GM23248 (cell line): ENCODE measurements at places on chromosomes 3 and 15. TPM values are rescaled to one million over a fixed set of nuclear protein-coding genes. Genes with fewer than 3 reads are reported as not detected.

The BHLHE40 gene
- total RNA-seq = 27.6 and 33.9 TPM in 2 replicates

GRCh38 chr15:26083896-26084295 lies 220.8 kb upstream of the ATP10A start:
- DNase-seq = peak; percentile 39

- no peak for DNase-seq
These were observed 66.0 kb downstream of the CGNL1 start for GRCh38 chr15:57442335-57442734.

GRCh38 chr3:7683426-7683825 lies 818.2 kb upstream of the LMCD1 start:
- DNase-seq = no peak

The MESP2 gene
- not detected in 2 replicates for total RNA-seq

DNA sequence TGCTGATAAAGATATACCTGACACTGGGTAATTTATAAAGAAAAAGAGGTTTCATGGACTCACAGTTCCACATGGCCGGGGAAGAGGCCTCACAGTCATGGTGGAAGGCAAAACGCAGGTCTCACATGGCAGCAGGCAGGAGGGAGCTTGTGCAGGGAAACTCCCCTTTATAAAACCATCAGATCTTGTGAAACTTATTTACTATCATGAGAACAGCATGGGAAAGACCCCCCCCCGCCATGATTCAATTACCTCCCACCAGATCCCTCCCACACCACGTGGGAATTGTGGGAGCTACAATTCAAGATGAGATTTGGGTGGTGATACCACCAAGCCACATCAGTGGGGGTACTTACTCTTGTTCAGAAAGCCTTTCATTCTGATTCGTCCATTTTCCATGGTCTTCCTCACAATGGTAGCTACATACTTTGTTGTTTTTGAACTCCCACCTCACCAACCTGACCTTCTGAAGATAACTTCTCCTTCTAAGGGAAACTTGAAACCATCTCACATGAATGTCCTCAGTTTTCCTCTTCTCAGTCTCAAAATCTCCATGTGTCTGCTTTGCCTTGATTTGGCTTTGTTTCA lies 275.6 kb upstream of the PROK2 start:
- DNase-seq = no peak

- peak; percentile 7 for DNase-seq
These were observed 13.1 kb downstream of the BSN start for GRCh38 chr3:49567406-49567805.

DNA sequence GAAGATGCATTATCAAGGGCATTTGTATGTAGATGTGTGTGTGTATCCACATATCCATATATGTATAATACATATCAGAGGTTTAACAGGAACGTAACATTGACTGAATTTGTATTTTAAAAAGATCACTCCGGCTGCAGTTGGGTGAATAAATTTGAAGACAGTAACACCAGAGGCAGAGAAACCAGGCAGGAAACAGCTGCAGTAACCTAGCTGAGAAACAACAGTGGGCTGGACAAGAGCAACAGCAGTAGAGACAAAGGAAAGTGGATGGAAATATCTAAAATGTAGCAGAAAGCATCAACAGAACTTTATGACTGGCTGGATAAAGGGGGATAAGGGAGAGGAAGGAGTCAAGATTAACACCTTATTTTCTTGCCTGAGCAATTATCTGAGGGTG lies 68.3 kb upstream of the SETMAR start:
- no peak for DNase-seq

The OPA1 gene
- 42.2 and 51.5 TPM in 2 replicates for total RNA-seq

DNA sequence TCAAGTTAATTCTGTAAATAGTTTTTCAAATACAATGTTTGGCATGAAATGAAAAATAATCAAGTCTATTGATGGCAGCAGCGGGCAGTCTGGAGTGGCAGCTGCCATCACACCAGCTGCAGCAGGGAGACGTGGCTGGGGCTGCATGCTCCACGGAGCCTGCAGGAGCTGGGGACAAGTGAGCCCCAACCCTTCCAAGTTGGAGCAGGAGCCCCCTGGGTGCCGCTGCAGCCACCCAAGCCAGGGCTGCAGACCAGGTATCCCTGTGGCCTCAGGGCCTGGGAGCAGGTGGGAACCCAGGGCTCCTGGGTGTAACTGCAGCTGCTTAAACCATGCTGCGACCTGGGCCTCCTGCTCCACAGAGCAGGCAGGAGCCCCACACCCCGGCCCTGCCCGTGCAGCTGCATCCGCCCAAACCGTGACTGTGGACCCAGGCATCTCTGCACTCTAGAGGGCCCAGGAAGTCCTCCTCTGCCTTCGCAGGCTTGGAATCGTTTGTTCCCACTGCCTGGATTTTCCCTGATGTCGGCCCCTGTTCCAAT lies 257.4 kb downstream of the PLOD2 start:
- no peak for DNase-seq

The DZIP1L gene
- total RNA-seq = 19.8 and 34.0 TPM in 2 replicates

GRCh38 chr15:73114064-73114463 lies 61.8 kb downstream of the NEO1 start:
- no peak for DNase-seq

GRCh38 chr15:89115547-89115946 lies 27.3 kb downstream of the ABHD2 start:
- DNase-seq = no peak

GRCh38 chr3:126746395-126747177 lies 42.5 kb downstream of the CHCHD6 start:
- DNase-seq = peak; percentile 10

DNA sequence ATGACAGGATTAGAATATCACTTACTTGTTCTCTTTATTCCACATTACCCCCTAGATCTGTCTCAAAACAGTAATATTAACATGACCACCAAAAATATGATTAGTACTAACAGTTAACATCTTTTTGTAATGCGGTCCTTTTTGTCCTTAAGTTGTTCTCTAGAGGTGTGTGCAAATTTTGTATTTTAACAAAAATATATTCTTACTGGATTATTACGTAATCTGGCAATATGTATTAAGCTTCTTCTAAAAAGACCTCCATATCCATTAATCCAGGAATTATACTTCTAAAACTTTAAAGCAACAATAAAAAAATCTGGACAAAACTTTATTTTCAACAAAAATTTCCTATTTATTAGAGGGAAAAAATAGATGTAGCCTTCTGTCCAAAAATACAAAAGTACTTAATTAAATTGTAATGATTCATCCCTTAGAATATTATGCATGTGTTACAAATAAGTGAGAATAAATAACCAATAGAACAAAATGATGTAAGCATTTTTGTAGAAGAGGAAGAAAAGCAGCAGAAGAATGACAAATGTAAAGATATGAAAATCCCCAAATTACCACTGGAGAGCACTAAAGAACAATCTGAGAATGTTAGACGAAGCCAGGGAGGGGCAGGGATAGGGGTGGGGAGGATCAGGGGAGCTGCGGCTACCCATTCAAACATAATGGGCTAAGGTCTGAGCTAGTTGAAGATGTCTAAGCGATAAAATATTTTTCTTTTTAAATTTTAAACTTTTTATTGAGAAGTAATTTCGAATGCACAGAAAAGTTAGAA lies 945.6 kb downstream of the MCTP2 start:
- DNase-seq = no peak

DNA sequence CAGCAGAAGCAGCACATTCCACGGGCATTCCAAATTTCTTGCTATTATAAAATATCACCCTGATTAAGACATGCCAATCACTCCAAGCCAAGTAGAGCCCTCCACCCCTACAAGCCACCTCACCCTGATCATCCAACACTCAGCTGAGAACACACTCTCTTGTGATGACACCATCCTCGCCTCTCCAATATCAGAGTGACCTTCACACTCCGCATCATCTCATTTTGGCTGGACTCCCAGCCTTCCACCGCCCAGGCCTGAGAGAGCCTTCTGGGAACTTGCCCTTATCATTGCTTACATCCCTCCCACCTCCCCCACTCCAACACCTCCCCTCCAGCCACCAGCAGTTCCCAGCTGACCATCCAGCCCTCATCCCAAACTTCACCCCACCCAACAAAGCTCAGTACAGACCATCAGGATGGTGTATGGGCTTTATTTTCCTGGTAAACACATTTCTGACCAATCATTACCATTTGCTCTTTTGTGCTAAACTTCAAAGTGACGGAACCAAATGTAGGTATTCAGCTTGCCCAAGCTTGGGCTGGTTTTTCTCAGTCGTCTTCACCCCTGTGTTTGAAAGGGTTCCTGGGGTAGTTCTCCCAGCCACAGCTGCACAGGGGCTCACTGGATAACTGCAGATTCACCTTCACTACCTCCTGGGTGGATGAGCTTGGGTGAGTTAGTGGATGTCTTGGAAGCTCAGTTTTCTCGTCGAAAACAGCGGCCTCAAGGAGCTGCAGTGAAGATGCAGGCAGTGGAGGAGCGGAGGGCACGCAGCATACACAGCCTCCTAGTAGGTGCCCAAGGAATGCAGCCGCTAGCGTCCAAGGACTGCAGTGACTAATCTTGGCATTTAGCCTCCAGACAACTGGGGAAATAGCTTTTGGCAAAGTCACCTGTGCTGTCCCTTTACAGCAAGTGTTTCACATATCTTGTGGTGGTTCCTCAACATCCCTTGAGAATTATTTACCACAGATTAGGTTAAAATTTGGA lies 115.1 kb downstream of the LIPC start:
- DNase-seq = peak; percentile 98

The KLHL6 gene
- not detected in 2 replicates for total RNA-seq

- DNase-seq = no peak
These were observed 979.1 kb downstream of the MCTP2 start for GRCh38 chr15:95210436-95210981.

The GSK3B gene
- total RNA-seq = 42.6 and 43.1 TPM in 2 replicates

The ADAMTS9 gene
- 1.3 and 1.5 TPM in 2 replicates for total RNA-seq

DNA sequence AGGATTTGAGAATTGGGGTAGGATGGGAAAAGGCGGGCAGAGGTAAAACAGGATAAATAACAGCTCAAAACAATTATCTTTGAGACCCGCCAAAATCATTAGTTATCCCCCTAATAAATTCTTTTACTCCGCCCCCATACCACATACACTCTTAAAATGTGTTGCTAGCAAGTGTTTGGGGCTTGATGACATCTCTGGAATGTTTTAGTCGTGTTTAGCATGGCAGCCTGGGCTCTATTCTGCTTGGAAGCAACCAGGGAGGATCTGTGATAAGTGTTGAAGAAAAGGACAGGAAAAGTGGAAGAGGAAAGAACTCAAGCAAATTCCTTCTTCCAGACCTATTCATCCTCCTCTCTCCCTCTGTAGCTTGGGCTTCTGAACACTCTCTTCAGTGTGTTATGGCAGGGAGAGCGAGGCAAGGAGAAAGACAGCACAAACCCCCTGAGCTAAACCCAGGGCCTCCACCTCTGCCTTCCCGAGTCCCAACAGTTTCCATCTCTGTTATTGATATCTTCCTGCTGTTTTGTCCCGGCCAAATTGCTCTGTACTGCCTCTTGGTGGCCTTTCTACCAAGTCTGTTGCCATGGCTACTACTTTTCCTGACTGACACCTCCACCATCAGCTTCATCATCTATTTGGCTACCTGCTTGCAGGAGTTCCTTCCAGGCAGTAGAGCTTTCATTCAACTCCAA lies 135.8 kb downstream of the RPL22L1 start:
- DNase-seq = peak; percentile 8

DNA sequence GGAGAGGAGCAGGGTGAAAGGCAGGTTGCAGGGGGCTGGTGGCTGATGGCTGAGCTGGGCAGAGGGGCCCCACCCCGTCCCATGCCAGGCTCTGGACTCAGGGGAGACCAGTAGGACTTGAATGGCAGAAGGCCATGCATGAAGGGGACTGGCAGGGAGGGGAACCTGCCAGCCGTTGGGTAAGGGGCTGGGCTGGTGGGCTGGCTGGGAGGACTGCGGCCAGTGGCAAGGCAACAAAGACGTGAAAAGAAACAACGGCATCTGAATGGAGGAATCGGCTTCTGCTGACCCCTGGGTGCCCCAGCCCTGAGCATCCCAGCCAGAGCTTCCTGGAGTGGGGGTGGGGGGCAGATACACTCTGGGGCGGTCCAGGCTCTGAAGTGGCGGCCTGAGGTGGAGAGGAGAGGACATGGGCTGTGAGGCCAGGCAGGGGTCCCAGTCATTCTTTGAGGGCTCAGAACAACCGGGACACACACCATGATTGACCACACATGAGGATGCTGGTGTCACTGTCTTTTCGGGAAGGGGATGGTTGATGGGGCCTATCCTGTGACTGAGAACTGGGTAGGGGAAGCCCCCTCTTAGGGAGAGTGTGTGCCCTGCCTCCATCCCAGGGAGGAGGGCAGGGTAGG lies 11.7 kb downstream of the GLYCTK start:
- no peak for DNase-seq

The DUOX2 gene
- total RNA-seq = not detected in 2 replicates

DNA sequence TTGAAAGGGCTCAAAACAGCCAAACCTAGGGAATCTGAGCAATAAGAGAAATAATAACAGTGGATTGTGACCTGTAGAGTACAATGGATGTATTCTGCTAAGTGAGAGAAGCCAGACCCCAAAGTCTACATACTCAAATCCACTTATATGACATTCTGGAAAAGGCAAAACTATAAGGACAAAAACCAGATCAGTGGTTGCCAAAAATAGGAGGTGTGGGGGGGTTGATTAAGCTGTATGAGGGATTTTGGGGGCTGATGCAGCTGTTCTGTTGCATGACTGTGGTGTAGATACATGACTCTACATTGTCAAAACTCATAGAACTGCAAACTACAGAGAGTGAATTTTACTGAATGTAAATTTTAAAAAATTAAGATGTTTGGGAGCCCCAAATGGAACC lies 20.1 kb upstream of the CGNL1 start:
- DNase-seq = no peak

GRCh38 chr3:12810013-12810780 lies 13.7 kb downstream of the CAND2 start:
- peak; percentile 97 for DNase-seq

DNA sequence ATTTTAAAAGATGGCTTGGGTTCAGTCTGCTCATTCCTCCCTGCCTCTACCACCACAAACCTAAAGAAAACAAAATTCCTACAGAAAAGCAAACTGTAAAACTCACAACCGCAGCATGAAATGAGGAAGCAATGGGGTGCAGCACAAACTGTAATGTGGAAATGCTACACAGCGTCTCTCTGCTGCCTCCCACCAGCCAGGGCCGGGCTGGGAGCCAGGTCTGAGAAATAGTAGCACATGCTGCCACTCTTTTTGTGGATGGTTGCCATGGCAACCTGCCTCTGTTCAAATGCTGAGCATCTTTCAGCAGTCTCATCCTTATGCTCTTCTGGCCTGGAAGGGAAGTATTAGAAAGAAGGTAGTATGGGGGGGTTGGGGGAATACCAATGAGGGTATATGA lies 55.4 kb downstream of the EOMES start:
- DNase-seq = peak; percentile 90

DNA sequence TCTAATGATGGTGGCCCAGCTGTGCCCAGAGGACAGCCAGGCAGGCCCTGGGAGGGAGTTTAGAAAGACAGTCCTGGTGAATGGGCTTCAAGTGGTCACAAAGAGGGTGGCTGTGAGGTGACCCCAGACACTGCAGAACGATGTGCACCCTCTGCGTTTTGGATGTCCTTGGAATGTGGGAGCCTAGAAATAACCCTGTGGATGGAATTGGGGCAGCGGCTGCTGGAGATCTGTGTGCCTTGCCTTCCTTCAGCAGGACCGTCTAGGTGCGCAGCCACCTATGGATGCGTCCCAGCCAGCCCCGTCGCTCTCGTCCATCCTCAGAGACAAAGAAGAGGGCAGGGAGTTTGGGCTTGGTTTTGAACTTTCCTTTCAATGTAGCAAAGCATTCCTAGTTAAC lies 46.5 kb downstream of the KLHL25 start:
- DNase-seq = no peak

- peak; percentile 67 for DNase-seq
These were observed 12.3 kb upstream of the MFSD1 start for GRCh38 chr3:158789592-158789991.
